ENCODE measurements at places on chromosomes 12 and 14.

GRCh38 chr12:2752676-2753371 lies 41.9 kb upstream of the FKBP4 start:
- DNase-seq = no peak

GRCh38 chr14:86532219-86532618 lies 1002.3 kb downstream of the FLRT2 start:
- DNase-seq = no peak

DNA sequence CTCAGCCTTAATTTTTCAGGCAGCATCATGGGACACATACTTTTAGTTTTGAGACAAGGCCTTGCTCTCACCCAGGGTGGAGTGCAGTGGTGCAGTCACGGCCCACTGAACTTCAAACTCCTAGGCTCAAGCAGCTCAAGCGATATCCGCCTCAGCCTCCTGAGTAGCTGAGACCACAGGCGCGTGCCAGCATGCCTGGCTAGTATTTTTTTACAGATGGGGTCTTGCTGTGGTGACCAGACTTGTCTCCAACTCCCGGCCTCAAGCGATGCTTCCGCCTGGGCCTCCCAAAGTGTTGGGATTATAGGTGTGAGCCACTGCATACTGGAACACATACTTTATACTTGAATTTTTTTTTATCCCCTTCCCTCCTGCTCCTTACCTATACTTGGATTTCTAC lies 2.8 kb downstream of the RDH5 start:
- DNase-seq = no peak

- no peak for DNase-seq
Observed at GRCh38 chr14:35944847-35945246, 118.7 kb downstream of the BRMS1L start.

DNA sequence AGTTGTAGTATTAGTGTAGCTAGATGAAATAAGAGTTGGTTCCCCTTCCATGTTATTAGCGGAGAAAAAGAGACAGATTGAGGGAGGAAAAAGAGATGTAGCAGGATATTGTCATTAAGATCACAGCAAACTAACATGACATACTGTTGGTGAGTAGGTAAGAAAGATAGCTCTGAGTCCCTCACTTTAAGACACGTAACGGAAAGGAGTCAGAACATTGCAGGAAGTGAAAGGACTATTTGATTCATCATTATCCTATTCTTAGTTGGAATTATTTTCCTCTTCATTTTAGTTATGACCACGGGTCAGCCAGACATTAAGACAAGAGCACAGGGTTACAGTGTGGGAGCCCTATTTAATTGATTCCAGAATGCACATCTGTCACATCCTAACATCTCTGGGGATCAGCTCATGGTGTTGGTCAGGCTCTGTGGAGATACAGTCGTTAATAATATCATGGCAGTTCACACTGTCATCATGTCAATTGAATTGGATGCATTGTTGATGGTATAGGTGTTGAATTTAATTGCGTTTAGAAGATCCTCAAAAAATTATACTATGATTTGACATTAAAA lies 55.0 kb downstream of the TMX1 start:
- no peak for DNase-seq

- DNase-seq = no peak
Observed at GRCh38 chr14:92651758-92652406, 96.5 kb downstream of the LGMN start.

- DNase-seq = no peak
Observed at GRCh38 chr12:75489187-75489586, 8.6 kb downstream of the GLIPR1 start.

DNA sequence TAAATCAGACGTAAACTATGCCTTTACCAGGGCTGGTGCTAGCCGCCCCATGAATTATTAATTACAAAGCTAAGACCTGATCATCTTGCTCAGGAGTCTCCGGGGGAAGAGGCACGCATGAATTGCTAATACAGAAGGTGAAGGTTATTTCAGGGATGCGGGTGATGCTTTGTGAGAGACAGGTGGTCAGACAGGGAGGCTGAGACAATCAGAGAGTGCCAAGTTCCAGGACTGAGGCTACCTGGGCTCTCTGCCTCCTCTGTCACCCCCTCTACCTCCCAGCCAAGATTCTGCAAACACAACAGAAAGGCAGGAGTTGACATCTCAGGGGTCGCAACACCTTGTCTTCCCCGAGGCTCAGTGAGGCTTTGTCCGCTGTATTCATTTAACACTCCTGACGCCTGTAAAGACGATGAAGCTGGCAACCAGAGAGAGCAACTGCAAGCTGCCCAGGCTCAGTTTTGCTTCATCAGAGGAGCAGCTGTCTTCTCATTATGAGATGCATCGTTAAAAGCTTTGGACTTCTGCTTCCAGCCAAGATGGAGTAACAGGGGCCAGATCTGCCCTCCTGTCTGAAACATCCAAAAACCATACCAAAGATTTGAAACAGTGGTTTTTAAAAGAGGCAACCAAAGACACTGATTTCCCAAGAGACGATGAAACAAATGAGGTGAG lies 46.6 kb downstream of the PRIMA1 start:
- no peak for DNase-seq

GRCh38 chr14:101024686-101025085 lies 121.2 kb upstream of the RTL1 start:
- no peak for DNase-seq

- DNase-seq = no peak
Observed at GRCh38 chr12:93520454-93520853, 52.0 kb upstream of the SOCS2 start.

DNA sequence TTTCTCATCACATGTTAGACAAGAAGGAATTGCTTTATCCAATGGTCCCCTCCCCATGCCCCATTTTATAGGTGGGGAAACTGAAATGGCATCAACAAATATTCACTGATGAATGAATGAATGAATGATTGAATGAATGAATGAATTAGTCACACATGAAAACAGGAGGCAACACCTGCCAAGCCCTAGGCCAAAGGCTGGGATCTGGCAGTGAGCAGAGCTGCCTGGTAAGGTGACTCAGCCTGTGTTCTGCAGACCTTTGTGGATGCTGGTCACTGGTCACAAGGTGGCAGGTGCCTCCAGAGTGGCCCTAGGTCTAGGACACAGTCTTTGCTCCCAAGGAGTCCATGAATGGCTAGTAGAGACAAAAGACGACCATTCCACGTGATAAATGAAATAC lies 188.4 kb downstream of the RBM19 start:
- DNase-seq = no peak

GRCh38 chr14:89721956-89722355 lies 232.6 kb downstream of the EFCAB11 start:
- DNase-seq = no peak

DNA sequence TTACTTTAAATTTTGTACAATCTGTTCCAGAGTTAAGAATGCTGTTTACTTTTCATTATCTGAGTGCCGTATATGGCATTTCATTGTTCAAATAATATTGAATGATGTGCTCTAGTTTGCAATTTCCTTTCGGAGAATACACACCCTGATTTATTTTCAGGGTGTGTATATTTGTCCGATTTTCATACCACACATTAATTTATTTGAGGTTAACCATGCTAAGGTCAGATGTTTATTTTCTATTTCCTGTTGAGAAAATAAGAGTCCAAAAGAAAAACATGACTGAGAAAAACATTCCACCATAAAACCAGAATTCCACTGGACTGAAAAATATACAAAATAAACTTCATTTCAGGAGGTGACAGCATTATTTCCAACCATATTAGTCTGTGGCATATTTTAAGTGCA lies 64.2 kb upstream of the OVCH1 start:
- no peak for DNase-seq

- no peak for DNase-seq
Observed at GRCh38 chr12:58787021-58787760, 133.1 kb downstream of the LRIG3 start.

DNA sequence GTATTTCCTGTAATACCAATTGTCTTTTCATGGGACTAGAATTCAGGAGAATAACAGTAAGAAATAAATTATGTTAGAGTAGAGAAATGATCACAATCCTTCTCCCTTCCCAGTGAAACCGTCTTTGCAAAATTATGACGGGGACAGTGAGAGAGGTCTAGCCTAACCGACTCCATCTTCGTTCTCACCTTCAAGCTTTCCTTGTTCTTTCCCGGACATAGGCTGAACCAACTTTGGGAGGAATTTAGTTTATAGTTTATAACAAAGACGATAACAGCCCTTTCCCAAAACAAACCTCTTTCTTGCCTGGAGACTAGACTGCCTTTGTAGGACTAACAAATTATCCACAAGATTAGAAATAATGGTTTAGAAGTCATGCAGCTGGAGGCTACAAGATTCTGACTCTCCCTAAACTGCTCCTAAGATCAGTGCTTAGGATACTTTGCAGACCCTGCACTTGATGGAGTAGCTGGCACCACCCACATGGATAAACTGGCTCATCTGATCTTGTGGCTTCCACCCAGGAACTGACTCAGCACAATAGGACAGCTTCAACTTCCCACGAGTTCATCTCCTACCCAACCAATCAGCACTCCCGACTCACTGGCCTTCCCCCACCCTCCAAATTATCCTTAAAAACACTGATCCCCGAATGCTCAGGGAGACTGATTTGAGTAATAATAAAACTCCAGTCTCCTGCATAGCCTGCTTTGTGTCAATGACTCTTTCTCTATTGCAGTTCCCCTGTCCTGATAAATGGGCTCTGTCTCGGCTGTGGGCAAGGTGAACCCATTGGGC lies 521.2 kb upstream of the TBX3 start:
- DNase-seq = no peak

DNA sequence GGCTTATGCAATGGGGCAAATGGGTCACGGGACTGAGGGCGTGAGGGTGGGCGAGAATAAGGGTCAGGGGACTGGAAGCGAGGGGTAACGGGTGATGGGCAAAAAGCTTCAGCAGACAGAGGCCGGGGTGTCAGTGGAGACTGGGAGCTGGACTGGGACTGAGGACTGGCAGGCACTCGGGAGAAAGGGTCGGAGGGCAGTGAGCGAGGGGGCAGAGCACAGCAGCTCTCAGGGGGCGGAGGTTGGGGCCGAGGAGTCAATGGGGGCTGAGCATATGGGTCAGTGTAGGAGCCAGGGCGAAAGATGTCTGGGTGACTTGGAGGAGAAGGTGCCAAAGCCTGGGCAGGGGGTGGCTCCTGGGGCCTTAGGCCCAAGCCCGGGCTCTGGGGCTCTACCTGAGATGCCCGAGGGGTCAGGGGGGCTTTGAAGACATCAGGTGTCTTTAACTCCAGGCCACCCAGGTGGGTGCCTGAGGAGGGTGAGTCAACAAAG lies 20.2 kb downstream of the KMT2D start:
- no peak for DNase-seq

DNA sequence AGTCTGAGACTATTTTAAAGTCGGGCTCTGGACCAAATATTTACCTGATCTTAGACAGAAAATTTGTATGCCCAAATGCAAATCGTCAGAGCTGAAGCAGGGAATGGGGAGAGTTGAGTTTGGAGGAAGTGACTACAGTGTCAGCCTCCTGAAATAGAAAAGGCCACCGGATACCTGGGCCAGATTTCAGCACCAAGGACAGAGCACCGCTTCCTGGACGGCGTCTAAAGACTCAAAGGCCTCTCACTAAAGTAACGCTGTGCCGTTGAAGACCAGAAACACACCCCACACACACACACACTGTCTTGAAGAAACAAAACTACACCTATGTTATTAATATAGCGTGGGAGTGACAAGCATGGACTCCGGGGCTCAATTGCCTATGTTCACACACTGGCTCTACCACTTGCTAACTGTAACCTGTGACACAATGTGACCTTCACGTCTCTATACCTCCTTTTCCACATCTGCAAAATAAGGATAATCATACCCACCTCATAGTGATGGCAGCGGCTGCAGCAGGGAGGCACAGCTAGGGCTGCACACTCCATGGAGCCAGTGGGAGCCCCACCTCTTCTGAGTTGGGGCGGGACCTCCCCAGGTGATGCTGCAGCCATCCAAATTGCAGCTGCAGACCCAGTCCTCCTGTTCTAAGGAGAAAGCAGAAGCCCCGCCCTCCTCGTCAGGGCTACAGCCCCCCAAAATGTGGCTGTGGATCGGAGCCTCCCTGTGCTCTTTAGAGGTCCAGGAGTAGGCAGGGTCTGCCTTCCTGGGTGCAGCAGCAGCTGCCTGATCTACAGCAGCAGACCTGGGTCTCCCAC lies 35.6 kb downstream of the KRT76 start:
- DNase-seq = no peak

GRCh38 chr12:65838330-65838976 lies 14.2 kb downstream of the HMGA2 start:
- DNase-seq = no peak

GRCh38 chr12:41835556-41835955 lies 309.1 kb downstream of the GXYLT1 start:
- no peak for DNase-seq

DNA sequence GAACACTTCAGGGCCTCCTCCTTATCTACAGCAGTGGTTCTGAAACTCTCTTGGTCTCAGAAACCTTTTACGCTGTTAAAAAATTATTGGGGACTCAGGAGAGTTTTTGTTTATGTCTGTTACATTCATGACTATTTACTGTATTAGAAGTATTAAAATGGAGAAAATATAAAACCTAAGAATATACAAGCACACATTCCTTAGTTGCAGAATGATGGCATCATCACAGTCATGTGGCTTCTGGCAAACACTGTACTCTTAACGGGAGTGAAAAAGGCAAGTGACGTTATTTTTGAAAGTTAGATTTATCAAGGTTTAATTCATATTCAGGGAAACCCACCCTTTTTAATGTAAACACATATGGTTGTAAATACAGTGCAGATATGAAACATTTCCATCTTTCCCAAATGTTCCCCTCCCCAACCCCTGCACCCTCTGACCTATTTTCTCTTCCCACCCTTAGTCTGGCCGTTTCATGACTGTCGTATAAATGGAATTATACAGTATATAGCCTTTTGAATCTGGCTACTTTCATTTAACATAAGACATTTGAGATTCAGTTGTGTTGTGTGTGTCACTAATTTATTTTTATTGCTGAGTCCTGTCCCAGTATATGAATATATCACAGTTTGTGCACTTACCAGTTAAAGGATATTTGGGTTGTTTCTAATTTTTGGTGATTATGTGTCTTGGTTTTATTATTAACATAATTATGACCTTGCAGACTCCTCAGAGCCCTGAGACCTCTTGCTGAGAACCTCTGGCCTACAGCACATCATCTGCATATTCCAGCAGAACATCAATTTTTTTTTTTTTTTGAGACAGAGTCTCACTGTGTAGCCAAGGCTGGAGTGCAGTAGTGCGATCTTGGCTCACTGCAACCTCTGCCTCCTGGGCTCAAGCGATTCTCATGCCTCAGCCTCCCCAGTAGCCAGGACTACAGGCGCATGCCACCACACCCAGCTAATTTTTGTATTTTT lies 457.0 kb downstream of the PCNX1 start:
- no peak for DNase-seq

GRCh38 chr12:124563401-124563800 lies 4.0 kb downstream of the NCOR2 start:
- DNase-seq = no peak

DNA sequence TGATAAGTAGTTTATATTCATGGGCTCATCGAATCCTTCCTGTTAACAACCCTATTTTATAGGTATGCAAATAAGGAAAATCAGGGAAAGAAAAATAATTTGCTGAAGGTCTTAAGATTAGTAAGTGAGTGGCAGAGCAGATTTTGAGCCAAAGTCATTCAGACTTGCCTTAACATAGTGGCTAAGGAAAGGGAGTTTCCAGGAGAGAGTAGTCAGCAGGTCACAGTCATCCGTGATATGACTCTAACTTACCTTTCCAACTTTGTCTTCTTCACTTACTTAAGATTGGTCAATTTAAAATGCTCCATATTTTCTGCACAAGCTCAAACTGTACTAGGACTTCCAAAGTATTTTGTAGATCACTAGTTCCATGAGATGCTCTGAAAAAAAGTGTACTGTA lies 46.6 kb downstream of the AKAP6 start:
- no peak for DNase-seq

GRCh38 chr14:88324930-88325329 lies 1.9 kb upstream of the KCNK10 start:
- no peak for DNase-seq

- DNase-seq = no peak
Observed at GRCh38 chr12:52121824-52122539, 42.5 kb downstream of the SMIM41 start.
